ENCODE measurements at places on chromosomes 13 and 19.

DNA sequence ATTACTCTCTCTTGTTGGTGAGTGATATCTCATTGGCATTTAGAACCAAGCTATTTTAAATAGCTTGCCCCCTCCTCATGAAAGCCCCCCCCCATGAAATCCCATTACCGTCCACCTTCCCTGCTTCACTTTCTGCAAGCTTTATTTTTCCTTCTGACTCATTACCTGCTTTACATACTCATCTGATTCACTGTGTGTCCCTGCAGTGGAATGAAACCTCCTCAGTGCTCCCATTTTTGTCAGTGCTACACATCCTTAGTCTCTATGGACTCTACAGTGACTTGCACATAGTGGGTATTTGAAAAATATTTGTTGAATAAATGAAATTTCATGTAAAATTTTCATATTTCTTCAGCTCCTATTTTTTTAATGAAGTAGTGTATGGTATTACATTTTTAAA is 62.3 kb downstream of the DOCK9 start:
- DNase-seq = no peak

- DNase-seq = no peak
Measured at GRCh38 chr19:33175886-33176669, 18.1 kb upstream of the LRP3 start.

DNA sequence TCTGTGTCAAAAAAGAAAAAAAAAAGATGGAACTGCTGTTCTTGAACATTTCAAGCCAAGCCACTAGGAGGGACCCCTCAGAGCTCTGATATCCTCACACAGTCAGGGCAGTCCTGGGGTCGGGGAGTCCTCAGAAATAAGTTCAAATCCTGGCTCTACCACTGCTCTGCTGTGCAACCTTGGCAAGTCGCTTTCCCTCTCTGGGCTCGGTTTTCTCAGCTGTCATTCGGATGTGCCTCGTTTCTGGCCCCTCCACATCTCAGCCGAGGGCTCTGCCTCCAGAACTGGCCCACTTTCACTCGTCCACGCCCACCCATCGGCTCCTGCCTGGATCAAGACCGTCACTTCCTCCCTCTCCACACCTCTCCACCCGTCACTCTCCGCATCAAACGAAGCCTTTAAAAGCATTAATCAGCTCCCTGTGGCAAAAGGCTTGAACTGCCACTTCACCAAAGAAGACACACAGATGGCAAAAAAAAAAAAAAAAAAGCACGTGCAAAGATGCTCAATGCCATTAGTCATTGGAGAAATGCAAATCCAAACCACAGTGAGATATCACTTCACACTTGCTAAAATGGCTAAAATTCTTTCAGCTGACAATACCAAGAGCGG is 7.4 kb upstream of the ZNRF4 start:
- no peak for DNase-seq

GRCh38 chr19:29871143-29871542 is 59.4 kb downstream of the CCNE1 start:
- DNase-seq = no peak

- no peak for DNase-seq
Measured at GRCh38 chr19:13137290-13137794, 12.8 kb downstream of the STX10 start.

DNA sequence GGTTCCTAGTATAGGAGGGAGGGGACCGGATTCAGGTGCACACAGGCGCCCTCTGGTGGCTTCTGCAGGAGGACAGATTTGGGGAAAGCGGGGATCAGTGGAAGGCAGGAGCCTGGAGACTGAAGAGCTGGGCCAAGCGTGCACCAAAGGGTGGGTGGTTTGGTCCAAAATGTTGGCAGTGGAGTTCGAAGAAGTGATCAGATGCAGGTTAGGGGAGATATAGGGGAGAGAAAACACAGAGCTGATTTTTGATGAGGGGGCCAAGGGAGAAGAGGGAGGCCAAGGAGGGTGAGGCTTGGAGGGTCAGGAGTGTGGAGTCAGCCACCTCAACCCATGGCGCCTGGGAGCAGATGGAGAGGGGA is 6.8 kb upstream of the CARM1 start:
- peak; percentile 75 for DNase-seq

- DNase-seq = peak; percentile 90
Measured at GRCh38 chr13:106507560-106508274, 27.7 kb downstream of the EFNB2 start.

DNA sequence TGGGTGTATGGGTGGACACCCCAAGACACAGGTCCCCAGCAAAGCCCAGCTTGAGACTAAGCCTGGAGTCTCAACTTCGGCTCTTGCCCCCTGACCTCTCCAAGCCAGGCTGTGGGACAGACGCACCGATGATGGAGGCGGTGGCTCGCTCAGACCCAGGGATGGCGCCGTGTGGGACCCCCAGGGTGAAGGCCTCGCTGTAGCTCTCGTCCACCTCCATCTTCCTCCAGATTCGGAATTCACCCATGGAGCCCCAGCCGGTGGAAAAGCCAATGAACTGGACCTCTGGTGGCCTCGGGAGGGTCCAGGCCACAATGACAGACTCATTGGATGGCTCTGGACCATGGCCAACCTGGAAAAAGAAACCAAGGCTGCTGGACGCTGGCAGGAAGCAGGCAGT is 39.1 kb downstream of the F2RL3 start:
- DNase-seq = no peak

DNA sequence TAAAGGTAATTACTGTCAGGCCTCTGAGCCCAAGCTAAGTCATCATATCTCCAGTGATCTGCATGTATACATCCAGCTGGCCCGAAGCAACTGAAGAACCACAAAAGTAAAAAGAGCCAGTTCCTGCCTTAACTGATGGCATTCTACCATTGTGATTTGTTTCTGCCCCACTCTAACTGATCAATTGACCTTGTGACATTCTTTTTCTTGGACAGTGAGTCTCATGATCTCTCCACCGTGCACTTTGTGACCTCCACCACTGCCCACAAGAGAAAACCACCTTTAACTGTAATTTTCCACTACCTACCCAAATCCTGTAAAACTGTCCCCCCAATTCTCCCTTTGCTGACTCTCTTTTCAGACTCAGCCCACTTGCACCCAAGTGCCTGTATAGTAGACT is 17.2 kb upstream of the CXCL17 start:
- DNase-seq = no peak

DNA sequence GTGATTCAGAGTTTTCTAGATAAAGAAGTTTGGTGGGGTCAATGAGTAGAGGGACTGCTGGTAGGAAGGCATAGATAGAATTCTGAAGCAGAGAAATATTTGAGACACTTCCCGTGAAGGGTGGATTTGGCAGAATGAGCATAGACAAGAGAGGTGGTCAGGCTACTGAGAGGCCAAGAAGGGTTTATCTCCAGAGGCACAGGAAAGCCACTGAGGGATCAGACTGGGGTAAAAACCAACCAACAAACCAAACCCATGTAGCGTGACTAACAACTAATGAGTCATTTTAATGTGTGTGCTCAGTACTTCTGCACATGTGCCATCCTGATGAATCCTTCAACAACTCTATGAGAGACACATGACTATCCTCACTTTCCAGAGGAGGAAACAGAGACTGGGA is 60.0 kb upstream of the SERP2 start:
- DNase-seq = no peak

DNA sequence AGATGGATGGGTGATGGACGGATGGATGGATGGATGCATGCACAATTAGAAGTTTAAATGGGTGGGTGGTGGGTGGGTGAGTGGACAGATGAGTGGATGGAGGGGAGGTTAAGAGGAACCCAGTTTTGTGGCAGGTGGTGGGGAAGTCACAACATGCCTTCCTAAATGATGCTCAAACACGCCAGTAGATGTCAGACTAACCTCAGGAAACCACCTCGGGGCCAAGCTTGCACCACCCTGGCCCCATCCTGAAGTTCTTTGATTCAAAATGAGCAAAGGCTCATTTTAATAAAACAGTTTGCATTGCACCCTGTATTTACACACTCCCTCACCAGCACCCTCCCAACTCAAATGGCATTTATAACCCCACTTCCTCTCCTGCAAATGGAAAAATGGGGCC is 91.4 kb upstream of the CACNA1A start:
- peak; percentile 73 for DNase-seq

DNA sequence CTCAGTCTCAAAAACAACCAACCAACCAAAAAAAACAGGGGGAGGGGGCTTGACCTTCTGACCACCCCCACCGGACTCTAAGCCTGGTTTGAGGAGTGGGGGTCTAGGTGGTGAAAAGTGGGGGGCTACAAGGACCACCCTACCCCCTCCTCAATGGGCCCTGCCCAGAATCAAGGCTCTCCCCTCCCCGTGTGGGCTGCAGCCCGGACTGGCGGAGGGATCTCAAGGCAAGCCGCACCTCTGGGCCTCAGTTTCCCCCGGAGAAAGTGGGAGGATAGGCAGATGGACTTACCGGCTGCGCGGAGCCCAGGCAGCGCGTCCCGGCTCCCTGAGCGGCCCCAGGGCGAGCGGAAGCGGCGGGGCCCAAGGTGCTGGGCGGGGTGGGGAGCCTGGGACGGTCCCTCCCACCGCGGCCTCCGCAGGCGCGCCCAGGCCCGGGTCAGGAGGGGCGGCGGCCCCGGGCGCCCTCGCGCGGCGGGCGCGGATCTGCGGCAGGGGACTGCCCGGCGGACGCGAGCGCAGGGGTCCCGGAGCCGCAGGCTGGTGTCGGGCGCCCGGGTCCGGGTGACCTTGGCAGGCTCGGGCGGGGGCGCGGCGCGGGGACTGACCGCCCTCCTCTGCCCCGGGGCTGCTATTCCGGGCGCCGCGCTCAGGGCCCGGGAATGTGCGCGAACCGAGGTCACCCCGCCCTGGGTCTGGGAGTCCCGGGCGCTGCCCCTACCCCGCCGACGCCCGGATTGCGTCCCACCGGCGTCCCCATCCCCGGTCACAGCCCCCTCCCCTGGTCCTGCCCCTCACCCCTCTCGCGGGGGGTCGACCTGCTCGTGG is at the start of gene ADAMTSL5:
Gene ADAMTSL5, minus strand, starts transcription at position 349 of the 828 bp plus-strand sequence. CDS start 2,076 bp downstream, outside the sequence.
- peak; percentile 39 for DNase-seq

DNA sequence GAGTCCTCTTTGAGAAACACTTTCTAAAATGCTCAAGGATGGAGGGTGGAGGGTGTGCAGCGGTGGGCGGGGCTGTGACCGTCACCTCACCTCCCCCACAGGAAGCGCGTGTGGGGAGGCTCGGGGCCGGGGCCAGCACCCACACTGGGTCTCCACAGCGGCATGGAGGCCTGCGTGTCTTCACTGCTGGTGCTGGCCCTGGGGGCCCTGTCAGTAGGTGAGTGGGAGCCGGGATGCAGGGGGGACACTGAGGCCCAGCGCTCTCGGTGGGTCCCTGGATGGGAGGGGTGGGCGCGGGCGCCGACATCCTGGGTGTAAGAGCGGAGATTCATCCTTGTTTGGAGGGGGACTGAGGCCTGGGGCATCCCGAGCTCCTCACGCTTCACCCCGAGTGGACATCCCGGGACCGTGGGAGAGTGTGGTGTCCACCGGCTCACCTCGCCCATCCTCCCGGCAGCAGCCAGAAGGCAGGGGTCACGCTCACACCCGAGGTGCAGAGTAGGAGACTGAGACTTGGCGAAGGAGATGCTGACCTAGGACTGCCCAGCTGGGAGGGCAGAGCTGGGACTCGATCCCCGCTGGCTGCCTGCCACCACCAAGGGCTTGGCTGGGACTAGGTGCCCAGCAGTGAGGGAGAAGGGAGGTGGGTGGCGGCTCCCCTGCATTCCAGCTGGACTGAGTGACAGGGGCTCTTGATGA is at the start of gene GZMM:
Gene GZMM, plus strand, starts transcription at position 144 of the 699 bp plus-strand sequence. Its CDS starts 19 bp downstream, at position 163.
- DNase-seq = no peak

DNA sequence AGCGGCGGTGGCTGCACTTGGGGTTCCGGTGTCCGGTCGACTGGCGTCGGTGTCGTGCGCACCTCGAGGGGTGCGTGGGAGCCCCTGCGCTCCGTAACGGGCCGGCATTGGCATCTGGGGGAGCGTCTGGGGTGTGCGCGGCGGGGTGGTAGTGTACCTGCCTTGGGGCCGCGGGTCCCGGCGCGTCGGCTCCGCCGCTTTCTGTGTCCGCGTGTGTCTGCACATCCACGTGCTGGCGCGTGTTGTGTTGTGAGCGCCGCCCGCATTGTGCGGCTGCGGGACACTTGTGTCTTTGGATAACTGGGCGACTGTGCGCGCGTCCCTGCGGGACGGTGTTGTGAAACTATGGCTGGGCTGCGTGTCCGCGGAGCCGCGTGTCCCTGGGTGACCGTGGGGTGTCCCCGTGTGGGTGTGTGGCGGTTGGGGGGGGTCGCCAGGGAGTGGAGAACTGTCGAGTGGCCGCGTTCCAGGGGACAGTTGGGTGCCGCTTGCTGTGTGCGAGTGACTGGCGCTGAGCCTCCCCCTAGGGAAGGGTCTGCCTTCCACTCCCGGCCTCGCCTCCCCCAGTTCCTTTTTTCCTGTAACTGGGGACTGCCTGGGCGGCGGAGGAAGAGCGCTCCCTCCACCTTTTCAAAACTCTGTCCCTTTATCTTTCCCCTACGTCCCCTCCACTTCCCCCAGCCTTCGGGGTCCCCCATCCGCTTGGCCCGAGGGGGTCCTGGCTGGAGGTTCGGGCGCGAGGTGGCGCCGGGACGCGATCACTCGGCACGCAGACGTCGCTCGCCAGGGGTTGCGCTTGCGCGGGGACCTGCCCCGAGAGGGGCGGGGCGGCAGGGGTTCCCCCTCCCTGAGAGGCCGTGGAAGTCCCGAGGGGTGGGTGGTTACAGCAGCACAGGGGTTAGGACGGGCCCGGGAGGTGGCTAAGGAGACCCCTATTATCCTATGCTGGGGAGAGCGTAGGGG is 5.7 kb upstream of the NFIC start:
- peak; percentile 88 for DNase-seq

- DNase-seq = no peak
Measured at GRCh38 chr19:46670813-46671212, 9.8 kb upstream of the DACT3 start.

DNA sequence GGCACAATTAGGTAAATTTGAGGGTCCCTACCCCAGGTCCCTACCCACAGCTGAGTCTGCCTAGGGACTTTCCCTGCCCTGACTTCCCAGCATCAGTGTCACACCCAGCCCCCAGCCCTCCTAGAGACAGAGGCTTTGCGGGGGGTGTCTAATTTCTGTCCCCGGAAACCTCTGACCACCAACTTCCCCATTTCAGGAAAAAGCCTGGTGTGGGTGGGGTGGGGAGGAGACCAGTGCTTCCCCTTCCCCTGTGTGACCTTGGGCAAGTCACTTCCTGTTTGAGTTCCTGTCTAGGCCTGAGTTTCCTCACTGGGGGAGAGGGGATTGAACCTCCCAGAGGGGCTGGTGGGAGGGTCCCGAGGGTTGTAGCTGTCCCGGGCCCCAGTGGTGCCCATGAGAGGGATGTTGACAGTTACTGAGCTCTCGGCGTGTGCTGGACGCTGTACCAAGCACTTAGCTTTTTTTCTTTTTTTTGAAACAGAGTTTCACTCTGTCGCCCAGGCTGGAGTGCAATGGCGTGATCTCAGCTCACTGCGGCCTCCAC is 7.9 kb downstream of the VASP start:
- no peak for DNase-seq

- peak; percentile 10 for DNase-seq
Measured at GRCh38 chr13:96002322-96003131, 50.7 kb downstream of the UGGT2 start.

All from muscle of back (tissue), 13 donors.